ENCODE measurements at places on chromosomes 2 and 18. TPM values are rescaled to one million over a fixed set of nuclear protein-coding genes. Genes with fewer than 3 reads are reported as not detected.

Gene SGPP2
- 0.42 TPM for total RNA-seq

DNA sequence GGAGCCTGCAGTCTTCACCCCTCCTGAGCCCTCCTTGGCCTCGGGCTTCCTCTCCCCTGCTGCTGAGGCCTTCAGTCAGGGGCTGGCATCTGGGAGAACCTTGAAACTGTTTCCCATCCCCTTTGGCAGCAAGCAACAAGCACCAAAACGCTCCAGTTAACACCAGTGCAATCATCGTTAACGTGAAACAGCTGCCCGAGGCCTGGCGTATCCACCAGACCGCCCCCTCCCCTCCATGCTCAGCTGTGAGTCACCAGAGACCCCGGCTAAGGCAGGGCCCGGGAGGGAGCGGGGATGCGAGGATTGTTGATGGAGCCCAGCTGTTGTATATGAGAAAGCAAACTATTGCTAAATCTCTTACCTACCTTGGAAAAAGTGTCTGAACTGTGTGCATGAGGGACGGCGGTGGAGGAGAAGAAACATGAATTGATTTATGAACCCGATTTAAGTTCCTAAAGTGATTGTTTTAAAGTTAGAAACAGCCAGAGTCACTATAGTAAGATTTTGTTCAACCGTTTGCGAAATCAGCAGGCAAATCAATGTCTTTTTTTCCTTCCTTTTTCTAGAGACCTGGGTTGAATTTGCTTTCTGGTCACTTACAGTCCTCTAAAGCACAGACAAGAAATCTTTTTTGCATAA lies 5.2 kb downstream of the ZFP36L2 start:
- H3K4me3 ChIP-seq: peak overlapping the region; percentile 91
- peak overlapping the region; percentile 97 for H3K27ac ChIP-seq
- peaks cover 63% of the 10 kb centered on the region for H3K4me1 ChIP-seq
- no peaks in the 10 kb centered on the region for H3K27me3 ChIP-seq

DNA sequence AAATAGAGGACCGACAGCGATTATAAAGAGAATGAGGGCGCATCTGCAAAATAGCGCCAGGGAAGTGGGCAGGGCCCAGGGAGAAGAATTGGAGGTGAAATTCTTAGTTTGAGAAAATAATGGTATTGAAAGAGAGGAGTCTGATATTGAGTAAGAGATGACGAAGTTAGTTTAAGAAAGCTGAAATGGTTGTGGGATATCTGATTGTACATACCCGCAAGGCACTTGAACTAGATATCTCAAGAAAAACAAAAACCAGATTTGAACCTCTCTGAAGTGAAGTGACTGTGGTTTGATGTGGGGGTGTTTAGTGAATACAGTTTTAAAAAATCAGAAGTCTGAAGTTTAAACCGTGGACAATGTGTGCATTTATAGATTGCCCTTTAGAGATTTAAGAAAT lies 38.9 kb downstream of the ZNF532 start:
- no peak overlapping the region for H3K27ac ChIP-seq
- no peak overlapping the region for H3K4me3 ChIP-seq
- peaks cover 30% of the 10 kb centered on the region for H3K4me1 ChIP-seq
- no peak for DNase-seq
- no peaks in the 10 kb centered on the region for H3K27me3 ChIP-seq
- H3K36me3 ChIP-seq: peaks cover 49% of the 10 kb centered on the region

DNA sequence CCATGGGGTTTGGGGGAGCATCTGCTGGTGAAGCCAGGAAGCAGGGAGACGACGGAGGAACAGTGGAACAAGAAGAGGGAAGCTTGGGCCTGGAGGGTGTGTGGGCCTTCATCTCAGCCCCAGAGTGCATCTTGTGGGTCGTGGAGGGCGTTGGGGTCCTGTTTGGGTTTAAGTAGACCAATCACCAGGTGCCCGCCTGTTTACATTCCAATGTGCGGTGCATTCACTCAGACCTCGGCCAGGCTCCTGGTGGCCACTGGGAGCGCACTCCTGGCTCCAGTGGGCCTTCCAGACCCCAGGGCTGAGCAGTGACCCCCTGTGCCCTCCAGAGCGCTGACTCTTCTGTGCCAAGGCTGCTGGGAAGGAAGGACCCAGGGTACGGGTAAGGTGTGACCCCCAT lies 293.7 kb downstream of the NDUFA10 start:
- DNase-seq: no peak
- H3K27ac ChIP-seq: no peak overlapping the region
- no peak overlapping the region for H3K4me3 ChIP-seq

DNA sequence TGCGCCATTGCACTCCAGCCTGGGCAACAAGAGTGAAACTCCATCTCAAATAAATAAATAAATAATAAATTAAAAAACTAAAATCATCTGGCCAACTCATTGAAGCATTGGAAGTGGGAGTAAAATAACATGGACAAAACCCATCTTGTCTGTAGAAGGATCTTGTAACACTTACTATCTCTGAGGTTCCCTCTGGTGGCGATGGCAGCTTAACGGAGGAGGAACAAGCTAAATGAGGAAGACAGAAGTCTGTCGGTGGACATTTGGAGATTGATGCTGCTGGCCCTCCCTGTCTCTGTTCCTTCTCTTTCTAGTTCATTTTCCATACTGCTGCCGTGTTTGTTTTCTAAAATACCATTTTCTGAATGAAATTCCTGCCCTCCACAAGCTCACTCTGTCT lies 43.4 kb downstream of the ZCCHC2 start:
- no peaks in the 10 kb centered on the region for H3K27me3 ChIP-seq
- no peak overlapping the region for H3K27ac ChIP-seq
- H3K4me3 ChIP-seq: no peak overlapping the region

DNA sequence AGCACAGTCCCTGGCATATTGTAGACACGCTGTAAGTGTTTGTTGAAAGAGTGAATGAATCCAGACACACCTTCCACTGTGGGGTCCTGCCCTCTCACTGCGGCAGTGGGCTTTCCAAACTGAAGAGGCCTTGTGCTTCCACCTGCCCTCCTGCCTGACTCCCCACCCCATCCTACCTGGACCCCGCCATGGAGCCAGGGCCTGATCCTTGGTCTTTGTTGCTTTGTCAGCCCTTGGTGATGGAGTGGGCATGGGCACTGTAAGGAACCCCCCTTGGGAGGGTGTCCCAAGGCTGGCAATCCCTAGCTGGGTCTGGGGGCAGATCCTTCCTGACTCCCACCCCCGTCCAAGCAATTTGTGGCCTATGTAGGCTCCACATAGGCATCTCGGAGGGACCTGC lies 33.1 kb downstream of the KLHL29 start:
- DNase-seq: no peak
- no peaks in the 10 kb centered on the region for H3K36me3 ChIP-seq
- no peaks in the 10 kb centered on the region for H3K27me3 ChIP-seq
- peak overlapping the region; percentile 64 for H3K27ac ChIP-seq
